Renal cortex interstitium (tissue), 15 donors: ENCODE measurements at places on chromosomes 11 and 22.

DNA sequence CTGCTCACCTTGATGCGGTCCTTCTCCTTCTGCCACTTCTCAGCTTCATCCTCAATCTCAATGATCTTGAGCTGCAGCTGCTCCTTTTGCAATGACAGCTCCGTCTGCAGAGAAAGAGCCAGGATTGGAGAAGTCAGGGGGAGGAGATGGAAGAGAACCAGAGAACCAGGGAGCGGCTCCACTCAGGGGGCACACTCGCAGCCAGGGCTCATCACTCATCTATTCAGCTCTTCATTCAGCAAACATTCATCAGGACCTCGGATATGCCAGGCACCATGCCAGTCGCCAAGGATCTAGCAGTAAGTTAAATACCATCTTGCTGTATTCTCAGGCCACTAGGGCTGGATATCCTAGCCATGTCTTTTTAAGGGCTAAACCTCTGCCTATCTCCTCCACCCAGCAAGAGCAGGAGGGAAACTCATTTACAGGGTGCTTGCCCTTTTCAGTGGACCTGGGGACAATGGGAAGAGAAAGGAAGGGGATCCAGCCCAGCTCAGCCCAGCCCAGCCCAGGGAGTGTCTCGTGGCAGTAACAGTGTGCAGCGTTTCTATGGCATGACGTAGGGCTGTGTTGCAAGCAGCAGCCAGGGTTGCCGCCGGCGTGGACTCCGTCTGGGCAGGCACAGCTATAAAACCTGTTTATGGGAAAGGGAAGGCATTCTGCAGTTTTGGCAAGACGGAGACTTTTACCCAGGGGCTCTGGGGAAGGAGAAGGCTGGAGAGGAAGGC is 9.4 kb downstream of the TRIM29 start:
- DNase-seq: no peak

GRCh38 chr11:77776455-77776854 is 44.1 kb downstream of the RSF1 start:
- no peak for DNase-seq

DNA sequence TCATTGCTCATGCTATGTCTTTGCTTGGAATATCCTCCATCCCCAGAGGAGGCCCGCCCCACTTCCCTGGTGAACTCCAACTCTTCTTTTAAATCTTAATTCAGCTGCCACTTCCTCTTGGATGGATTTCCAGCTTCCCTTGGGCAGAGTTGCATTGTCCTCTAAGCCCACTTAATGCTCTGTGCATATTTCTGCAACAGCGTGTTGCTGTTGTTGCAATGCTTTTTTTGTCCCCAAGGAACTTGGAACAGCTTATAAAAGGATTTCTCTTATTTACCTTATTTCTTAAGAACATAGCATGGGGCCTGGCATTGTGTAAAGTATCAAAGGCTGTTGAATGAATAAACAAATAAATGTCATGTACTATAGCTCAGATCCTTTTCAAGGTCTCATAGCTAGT is 507.4 kb downstream of the METTL15 start:
- DNase-seq: no peak

DNA sequence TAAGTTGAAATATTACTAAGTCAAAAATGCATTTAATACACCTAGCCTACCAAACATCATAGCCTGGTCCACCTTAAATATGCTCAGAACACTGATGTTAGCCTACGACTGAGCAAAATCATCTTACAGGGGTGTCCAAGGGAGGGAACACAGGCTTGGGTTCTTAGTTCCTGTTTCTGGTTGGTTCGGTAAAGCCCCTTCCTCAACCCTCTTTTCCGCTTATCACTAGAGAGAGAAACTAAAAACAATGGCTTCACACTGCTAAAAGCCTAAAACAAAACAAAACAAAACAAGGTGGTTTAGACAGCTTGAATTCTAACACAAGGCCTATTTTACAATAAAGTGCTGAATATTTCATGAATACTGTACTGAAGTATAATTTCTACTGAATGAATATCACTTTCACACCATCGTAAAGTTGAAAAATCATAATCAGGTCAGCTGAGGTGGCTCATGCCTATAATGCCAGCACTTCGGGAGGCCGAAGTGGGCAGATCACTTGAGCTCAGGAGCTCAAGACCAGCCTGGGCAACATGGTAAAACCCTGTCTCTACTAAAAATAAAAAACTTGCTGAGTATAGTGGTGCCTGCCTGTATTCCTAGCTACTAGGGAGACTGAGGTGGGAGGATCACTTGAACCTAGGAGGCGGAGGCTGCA is 118.0 kb downstream of the SIK3 start:
- no peak for DNase-seq

GRCh38 chr11:116646191-116646590 is 126.6 kb downstream of the BUD13 start:
- no peak for DNase-seq
